ENCODE measurements at places on chromosomes 6 and 20.

DNA sequence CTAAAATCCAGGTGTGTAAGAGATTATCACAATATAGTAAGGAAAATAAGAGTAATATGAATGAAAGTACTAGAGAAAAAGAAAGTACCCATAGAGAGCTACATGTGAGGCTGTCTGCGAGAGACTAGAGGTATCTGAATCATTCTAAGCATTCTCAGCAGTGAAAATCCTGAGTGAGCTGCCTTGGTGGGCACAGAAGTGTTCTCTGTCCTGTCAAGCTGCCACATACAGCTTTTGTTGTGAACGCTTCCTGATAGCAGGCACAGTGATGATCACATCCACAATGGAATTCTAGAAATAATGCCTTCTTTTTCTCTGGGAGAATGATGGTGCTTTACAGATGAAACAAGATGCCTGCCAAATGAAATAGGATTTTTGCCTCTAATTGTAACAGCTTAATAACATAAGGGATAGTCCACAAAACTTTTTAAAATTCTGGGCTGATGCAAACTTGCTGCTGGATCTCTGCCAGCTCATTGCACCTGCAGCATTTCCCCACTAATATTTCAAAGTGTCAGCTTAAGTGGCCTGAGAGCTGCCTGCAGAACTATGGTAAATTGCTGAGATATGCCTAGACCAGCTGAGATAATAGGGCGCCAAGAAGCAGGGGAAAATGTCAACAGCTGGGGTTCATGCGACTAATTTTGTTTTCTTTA, 620.5 kb downstream of the DOK5 start:
- no peak for DNase-seq

- no peak for DNase-seq
These were observed 387.1 kb upstream of the JARID2 start for GRCh38 chr6:14858808-14859207.

GRCh38 chr6:39197521-39197920, 31.8 kb downstream of the KCNK5 start:
- no peak for DNase-seq

GRCh38 chr6:28585335-28585734, 59.7 kb downstream of the GPX5 start:
- DNase-seq: no peak

DNA sequence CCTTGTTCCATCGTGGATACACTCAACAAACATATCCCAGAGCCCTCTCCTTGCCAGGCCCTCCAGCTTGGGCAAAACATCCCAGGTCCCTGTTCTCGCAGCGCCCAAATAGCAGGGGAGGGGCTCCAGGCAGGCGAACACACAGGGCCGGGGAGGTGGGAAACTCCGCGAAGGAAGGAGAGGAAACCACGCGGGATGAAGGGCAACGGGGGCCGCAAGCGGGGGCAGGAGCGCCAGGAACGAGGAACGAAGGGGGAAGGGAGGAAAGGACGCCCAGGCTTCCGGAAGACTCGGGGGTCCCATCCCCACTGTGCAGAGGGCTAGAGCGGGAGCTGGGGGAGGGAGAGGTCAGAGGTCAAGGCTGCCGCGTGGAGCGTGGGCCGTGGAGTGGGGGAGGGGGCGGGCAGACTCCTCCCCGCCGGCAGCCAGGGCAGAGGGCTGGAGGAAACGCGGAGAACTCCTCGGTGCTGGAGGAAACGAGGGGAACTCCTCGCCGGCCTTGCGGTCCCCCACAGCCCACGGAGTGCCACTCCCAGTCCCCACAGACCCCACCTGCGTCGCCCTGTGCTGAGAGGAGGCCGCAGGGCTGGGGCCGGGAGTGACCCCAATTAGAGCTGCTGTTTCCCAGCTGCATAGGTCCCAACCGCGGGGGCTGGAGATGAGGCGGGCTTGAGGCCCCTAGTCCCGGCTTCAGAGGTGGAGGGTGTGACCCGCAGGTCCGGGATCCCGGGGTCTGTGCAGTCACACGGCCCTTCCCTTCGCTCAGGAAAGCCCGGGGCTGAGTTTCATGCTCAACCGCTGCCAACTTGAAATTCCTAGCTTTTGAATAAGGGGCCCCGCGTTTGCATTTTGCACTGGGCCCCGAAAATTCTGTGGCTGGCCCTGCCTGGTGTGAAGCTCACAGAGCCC, 1.2 kb upstream of the RBM38 start:
- DNase-seq: peak; percentile 43

Data from endothelial cell of umbilical vein (primary cell).